ENCODE measurements at places on chromosomes 1 and 21.

DNA sequence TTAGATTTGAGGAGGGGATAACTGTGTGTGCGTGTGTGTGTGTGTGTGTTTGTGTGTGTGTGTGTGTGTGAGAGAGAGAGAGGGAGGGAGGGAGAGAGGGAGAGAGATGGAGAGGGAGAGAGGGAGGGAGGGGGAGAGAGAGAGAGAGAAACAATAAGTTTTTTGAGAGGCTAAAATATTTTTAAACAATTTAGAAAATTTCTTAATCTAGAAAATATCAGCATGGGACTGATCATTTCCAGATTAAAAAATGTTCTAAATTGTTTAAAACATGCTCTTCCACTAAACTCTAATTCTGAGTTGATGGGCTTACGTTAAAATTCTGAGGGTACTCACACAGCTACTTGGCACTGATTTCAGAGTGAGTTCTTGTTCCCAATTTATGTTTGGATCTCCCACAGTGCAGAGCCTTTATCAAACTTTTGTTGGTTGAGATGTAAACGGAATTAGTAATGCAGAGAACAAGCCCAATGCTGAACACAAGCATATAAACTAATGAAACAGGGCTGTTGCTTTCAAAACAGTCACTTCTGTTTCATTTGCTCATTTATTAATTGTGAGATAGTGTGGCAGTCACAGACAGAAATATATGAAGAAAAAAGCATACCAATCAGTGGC, 73.4 kb upstream of the RGS2 start:
- no peak for DNase-seq

DNA sequence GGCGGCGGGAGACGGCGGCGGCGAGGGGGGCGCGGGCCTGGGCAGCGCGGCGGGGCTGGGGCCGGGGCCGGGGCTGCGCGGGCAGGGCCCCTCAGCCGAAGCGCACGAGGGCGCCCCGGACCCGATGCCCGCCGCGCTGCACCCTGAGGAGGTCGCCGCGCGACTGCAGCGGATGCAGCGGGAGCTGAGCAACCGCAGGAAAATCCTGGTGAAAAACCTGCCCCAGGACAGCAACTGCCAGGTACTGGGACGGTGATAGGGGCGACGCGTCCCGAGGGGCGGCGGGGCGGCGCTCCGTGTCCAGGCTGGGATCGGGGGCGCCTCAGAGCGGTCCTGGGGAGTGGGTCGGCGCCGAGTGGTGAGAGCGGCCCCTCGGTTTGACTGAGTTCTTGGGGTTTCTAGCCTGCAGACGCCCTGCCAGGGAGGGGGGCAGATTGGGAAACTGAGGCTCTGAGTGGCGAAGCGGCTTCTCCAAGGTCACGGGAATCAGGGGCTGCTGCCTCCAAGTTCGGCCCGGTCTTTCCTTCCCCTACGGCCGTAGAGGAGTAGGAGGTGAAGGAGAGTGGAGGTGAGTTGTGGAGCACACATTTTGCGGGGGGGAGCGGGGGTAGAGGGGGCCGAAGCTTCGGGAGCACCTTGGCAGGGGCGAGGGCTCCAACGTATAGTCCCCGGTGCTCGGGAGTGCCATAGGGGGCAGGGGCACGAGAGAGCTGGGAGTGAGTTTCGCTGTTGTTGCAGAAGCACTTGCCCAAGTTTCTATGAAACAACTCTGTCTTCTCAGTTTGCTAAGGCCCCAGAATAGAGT, 508 bp downstream of the RAVER2 start:
- DNase-seq, result peak; percentile 2

DNA sequence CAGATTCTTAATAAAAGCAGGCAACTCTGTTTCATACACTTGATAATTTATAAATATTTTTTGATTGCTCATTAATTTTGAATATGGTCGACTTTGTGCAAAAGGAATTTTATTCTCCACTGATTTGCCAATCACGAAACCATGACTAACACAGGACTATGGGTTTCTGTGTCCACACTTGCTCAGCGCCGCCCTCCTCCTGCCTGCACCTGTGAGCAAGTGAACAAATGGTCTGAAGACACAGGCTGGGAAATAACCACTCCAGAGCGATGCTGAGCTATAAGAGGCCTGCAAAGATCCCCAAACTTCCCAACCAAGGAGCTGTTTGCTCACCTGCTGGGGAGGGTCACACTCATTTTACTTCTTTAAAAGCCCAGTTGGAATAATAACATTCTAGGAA, 19.6 kb downstream of the ABCB10 start:
- DNase-seq, result no peak

DNA sequence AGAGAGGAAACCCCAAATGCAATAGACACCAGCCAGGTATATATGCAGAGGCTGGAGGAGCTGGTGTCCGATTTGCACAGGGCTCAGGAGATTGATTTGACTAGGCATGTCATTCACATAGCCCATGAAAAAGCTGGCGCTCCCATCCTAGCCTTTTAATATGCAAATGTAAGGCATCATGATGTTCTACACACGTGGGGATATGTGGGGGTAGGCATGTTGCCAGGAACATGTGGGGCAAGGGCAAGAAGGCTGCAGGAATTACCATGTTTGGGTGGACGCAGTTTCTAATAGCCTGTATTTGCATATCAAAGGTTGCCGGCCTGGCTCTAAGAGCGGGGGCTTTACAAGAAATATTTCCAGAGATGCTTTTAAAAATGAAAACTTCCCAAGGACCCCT, 11.7 kb upstream of the SH3GLB1 start:
- no peak for DNase-seq

DNA sequence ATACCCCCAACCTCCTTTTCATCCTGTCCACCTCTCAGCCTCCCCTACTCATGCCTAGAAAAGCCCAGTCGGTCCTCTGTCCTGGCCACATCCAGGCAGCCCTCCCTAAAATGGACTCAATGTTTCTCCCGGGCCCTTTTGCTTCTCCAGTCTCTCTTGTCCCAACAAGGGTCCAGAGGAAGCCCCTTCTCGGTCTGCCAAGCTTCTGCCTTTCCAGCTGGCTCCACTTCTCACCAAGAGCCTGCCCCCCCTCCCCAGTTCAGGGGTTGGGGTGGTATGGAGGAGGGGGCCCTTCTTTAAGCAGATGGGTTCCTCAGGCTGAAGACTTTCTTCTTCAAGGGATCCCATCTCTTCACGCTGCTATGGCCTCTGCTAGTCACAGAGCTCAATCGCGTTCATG, 23.9 kb downstream of the RAB7B start:
- no peak for DNase-seq

Measured in effector CD4-positive, alpha-beta T cell (primary cell).